ENCODE measurements at places on chromosomes 3 and 15.

DNA sequence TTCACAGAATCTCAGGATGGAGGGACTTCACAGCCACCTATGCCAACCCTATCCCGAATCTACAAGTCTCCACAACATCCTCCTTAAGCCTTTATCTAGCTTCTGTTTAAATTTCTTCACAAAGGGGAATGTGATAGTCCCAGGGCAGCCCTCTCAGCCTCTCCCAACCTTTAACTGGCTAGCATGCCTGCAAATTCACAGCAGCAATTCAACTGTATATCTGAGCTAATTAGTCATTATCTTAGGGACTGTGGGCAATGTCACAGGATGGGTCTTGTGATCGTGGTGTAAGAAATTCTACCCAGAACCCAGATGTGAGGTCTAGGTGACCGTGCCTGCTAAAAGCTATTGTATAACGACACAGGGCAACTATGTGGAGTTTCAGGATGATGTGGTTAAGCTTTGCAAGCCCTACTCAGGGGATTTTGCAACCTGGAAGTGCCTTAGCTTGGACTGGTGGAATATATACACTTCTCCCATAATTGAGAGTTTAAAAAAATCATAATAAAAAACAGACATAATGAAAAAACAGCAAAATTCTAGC is 65.5 kb upstream of the FBN1 start:
- DNase-seq: no peak

DNA sequence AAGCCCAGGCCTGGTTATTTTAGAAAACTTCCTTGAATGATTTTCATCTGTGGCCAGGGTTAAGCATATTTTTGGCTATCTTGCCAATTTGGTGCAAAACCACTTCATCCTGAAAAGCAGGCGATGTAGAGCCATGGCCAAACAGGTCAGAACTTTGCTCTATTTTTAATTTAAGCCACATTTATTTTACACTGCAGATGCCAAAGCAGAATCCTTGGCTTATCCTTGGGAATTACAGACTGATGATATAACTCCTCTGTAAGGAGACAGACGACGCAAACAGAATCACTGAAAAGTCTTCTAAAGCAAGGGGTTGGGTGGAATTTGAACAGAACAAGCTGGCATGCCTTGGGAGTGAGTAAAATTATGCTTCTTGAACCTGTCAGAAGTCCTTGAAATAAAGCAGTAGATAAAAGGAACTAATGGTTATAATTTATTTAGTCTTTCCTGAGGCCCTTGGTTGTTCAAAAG is 121.9 kb downstream of the CHST2 start:
- no peak for DNase-seq

GRCh38 chr3:100088735-100089368 is 25.4 kb downstream of the FILIP1L start:
- no peak for DNase-seq

GRCh38 chr15:80891006-80891405 is 98.6 kb downstream of the MESD start:
- DNase-seq: no peak

DNA sequence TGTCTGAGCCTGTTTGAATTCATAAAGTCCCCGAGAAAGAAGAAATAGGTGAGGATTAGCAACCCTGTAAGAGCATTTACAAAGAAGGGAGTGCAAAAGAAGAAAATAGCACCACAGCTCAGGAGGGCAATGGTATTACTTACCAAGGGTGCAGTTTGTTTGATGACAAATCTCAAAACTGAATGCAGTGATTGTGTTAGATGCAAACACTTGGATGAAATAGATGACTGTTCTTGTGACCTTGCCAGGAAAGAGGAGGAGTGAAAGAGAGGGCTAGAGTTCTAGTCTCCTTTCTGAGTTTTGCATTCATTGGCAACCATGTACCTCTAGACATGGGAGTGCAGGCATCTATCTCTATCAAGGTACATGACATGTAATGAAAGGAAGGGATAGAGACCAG is 1030.8 kb upstream of the CFAP20DC start:
- DNase-seq: no peak
